Activated gamma-delta T cell treated with Interleukin-2 at 50 U/mL for 16 hours (primary cell): ENCODE measurements at places on chromosomes 12 and 14.

DNA sequence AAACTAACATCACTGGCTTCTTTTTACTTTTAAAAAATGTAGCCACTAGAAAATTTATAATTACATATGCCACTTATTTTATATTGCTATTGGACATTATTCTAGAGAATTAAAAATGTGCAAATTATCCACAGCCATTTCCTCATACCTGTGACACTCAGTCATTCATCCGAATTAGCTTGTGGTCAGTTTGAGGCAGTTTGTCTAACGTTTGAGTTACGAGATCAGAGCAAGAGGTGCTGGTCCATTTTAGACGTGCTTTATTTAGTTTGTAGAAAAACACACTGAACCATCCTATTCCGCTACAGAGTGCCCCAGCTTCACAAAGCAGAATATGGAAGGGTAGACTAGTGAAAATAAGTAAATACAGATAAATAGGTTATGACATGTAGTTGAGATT lies 513.0 kb downstream of the NRXN3 start:
- no peak for DNase-seq

- DNase-seq, result no peak
These were observed 77.4 kb upstream of the GTF2A1 start for GRCh38 chr14:81298122-81298521.

DNA sequence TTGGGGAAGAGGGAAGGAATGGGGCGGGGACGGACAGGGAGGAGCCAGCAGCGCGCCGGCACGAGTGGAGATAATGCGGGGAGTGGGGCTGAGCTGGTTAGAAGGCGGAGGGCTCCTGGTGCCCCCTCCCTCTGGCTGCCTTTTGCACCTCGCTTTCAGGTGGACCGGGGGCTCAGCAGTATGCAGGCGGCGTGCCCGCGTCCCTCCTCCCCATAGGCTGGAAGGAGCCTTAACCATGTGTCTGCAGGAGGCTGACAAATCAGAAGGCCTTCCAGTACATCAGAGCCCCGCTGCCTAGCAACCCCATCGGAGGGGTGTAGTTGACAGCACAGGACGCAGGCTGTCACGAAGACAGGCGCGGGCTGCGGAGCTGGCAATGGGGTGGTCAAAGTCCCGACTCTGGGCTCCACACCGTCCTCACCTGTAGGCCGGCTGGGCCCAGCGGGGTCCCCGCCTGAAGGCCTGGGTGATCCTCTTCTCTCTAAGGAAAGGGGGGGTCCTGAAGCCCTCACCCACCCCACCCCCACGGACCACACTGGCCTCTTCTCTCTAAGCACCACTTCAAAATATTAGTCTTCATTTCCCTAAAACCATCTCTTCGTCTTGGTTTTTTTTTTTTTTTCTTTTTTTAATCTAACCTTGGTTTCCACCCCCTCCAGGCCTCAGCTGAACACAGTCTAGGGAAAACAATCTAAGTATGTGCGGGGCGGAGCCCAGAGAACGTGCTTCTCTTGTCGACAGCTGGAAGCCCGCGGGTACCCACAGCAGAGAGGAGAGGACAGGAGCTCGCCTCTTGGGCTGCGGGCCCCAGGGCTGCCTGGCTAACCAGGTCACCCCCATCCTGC lies 44.5 kb downstream of the KDM2B start:
- peak; percentile 60 for DNase-seq

- no peak for DNase-seq
These were observed 1006.7 kb downstream of the DIO2 start for GRCh38 chr14:79204591-79204990.

DNA sequence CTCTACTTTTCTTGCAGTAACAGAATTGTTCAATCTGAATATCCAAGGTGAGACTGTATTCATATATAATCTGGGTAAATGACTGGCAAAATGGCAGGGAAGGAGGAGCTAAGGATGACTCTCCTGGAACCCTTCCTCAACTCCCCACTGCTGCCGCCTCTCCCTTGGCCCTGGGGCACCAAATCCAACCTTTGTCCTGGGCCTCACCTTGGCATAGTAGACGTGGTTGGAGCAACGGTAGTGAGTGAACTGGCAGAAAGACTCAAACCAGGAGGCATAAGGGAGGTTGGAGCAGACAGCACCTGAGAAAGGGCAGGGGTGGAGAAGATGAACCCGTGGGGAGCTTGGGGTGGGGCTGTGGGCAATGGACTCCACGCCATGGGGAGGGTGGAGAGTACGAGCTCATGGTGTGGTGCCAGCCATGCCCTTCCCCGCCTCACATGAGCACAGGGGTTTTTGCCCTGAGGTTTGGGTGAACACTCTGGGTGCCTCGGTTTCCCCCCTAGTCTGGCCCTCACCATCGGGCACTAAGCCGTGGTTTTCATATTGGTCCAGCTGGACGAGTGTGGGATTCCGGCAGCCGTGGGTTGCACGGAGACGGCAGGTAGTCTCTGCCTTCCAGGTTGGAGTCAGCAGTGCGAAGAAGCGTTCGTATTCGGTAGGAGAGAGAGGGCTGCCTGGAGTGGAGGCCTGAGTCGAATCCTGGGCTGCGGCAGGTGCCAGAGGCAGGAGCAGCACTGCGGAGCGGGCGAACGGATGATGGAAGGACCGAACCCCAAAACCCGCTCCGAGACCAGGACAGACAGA lies 753 bp downstream of the ACRBP start:
- no peak for DNase-seq

- no peak for DNase-seq
These were observed 16.3 kb downstream of the SCARB1 start for GRCh38 chr12:124847113-124848074.

DNA sequence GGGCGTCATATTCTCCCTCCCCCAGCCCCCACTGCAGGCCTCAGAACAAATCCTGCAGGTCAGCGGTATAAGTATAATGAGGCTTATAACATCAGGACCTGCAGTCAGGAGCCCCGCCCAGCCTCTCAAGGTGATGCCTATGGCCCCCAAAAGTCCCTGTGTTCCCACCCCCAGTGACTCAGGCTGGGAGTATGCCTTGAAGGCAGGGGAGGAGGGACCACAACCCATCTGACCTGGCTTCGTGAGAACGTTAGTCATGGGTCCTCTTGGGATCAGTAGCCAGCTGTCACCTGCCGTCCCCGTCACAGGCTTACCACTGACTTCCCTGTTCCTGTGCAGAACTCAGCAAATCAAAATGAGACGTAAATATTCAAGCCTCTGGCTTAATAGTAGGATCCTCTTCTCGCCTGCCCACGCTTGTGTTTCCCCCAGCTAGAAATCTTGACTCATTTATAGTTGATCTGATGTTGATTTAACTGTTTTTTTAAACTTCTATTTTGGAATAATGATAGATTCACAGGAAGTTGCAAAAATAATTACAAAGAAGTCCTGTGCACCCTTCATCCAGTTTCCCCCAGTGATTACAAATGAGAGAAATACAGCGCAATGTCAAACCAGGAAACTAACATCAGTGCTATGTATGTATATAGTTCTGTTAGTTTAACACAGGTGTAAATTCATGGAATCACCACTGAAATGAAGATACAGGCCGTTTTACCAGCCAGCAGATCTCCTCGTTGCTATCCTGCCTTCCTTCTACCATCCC lies 107.5 kb downstream of the ADGRD1 start:
- DNase-seq, result no peak

DNA sequence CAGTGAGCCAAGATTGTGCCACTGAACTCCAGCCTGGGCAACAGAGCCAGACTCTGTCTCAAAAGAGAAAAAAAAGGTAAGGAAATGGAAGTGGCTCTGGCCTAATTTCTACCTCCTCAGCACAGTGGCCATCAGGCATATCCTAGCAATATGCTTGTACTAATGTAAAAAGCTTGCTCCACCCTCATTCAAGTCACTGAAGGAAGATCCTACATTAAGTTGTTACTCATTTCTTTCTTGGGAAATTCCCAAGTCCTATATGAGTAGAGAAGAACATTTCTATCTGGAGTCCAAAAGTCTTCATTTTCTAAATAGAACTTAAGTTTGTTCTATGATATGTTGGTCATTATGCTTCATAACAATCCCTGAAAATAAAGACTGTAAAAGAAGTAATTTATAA lies 67.3 kb upstream of the HOXC13 start:
- no peak for DNase-seq

DNA sequence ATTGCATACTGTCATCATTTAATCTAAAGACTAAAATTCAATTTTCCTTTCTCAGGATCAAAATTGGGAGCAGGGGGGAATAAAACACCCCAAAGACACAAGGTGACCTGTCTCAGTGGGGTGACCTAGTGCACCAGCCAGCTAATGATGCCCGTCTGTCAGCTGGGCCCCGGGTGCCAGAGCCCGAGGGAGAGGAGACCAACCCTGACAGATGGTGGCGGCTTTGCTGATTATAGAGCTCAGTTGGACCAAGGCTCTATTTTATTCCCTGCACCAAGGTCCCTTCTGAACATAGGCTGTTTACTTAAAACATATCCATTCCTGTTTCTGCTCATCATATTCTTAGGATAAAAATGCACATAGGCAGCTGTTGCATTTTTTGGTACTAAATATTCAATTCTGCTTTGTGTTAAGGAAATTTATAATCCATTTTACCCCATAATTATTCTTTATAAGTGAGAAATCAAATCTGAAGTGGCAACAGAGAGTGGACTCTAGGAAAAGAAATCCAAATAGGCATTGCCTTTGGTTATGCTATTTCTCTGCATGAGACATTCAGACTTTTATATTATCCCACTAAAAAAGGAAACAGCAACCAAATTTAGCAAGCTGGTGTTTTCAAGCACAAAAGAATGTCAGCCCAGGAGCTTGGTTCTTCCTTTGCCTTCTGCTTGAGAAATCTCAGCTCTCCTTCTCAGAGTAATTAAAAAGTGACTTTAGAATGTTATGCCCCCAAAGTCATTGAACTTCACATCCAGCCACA lies 96.8 kb upstream of the IFNG-AS1 start:
- DNase-seq, result no peak

DNA sequence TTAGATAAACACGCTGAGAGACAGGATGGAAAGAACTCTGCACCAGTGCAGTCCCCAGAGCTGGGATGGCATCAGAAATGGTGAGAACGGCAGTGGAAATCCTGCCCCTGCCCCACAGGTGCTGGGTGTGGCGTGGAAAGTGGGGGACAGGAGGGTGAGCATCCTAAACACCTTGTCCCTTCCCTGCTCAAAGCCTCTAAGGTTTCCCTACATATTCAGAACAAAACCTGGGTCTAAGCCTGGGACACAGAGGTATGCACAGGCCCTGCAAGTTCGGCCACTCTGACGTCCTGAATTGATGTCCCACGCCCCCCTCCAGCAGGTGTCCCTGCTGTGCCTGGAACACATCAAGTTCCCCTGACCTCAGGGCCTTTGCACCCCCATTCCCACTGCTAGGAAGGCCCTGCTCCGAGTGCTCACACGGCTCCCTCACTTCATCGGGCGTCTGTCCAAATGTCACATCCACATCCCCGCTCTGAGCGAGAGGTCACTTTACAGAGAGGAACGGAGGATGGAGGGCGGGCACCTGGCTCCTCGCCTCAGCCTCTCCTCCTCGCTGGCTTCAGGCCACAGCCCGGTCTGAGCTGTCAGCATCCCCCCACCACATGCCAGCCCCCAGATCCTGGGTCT lies 38.5 kb upstream of the SFSWAP start:
- no peak for DNase-seq

DNA sequence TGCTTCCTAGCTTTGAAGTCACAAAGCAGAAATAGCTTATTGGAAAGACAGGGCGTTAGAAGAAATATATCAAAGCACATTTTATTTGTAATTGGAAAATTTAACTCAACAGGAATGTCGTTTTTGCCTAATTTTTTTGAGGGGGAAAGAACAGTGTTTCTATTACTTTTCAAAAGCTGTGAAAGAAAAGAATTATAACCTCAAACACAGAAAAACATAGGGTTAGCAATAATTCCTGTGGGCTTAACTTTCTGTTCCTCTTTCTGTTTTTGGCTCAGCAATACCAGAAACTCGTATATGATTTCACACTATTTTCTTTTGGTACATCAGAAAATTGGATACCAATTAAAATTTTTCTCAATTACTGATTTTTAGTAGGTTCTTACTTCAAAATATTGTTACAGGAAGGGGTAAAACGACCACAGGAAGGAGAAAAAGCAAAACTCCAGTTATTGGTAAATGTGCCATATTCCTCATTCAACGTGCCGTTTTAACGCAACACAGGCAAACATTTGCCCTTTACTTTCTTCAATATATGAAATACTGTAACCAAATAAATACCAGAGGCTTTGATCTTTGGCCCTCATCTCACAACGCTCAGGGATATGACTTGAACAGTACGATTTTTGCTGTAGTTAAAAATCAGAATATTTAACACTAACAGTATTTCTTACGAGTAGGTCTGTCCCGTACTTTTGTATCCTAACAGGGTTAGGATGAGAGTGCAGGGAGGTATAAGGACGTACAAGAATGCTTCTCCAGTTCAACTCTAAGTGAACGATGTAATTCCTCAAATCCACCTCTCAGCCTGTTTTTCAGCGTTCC lies 1.3 kb upstream of the RNU6-7 start:
- no peak for DNase-seq

DNA sequence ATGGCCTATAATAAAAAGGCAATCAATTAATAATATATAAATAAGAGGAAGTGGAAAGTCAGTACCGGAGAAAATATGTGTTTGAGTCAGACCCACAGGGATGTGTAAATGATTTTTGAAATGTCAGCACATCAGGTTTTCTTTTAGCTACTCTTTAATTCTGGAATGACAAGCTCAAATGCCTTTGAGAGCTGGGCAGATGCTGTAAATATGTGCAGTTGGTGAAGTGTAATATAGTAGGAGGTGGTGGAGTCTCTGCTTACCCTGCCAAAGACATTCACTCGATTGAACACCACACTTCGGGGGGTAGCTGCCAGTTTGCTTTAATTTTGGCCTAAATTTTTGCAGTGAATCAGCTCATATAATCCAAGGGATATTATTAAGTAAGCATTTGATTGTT lies 93.0 kb downstream of the PLEKHA5 start:
- DNase-seq, result no peak

DNA sequence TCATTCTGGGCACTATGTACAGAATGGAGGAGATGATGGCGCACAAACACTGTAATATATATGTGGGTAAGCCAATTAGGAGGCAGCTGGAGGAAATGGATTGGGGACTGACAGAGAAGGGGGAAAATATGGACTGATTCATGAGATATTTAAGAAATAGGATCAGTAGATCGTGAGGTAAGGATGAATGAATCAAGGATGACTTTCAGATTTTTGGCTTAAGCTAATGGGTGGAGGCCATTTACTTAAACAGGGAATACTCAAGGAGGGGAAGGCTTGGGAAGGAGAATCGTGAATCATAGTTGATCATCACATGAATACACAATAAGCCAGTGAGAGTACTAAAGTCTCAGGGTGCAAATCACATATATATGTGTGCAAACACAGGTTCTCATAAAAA lies 11.2 kb upstream of the GNPNAT1 start:
- DNase-seq, result no peak
